ENCODE measurements at places on chromosomes 1 and 21. TPM values are rescaled to one million over a fixed set of nuclear protein-coding genes. Genes with fewer than 3 reads are reported as not detected.

THEM5 gene
- total RNA-seq, result not detected

DNA sequence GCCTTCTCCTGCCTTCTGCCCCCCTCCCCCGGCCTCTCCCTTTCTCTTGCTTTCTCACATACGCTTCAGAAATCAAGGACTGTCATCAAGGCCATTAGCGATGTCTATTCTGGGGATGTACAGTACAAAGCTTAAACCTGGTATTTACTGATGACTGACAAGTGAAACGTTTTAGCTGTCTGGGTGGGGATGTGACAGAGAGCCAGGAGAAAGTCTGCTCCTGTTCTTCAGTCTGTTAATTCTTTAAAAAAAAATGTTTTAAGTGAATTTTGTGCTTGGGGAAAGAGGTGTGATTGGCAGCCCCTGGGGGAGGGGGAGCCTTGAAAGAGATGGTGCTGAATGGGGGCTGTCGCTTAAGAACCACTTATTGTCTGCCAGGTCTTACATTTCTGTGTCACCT is 283.0 kb upstream of the PLXNA2 start:
- no peaks in the 10 kb centered on the region for H3K27me3 ChIP-seq
- peaks cover 5% of the 10 kb centered on the region for H3K4me1 ChIP-seq
- no peaks in the 10 kb centered on the region for H3K36me3 ChIP-seq
- H3K27ac ChIP-seq, result no peak overlapping the region
- DNase-seq, result no peak
- no peak overlapping the region for H3K4me3 ChIP-seq

DNA sequence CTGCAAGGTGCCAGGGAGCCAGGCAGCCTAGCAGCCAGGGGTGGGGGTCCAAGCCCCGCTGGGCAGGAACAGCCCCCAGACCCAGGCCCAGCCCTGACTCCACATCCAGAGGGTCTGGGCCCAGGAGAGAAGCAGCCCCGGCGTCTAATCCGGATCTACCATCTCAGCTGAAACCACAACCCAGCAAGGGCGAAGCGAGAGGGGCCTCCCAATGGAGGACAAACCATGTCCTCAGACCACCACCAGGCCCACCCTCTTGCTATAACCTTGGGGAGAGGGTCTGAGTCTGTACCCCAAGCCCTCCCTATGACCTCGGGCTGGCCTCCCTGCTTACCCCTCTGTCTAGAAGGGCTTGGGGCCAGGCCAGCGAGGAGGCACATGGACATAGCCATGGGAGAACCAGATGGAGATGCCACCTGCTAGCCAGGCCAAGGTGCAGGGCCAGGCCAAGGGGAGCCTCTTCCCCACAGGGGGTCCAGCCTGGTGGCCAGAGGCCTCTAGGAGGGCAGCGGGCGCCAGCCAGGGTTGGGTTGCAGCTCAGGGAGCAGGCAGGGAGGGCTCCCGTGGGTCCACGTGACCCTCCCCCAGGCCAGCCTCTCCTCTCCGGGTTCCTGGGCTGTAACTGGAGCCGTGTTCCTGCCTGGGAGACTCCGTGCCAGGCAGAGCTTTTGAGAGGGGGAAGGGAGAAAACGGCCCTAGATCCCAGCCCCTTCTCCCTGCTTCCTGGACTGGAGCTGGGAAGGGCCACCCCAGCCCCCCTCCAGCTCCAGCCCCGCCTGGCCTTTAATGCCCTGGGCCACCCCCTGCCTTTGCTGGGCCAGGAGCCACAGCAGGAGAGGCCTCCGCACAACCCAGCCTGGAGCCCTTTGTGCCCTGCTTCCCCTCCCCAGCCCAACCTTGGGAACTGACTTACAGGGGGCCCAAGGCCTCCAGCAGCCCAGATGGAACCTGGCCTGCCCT is 2.5 kb downstream of the WNT9A start:
- peak; percentile 81 for DNase-seq
- no peak overlapping the region for H3K4me3 ChIP-seq
- no peaks in the 10 kb centered on the region for H3K36me3 ChIP-seq
- H3K27ac ChIP-seq, result peak overlapping the region; percentile 82
- no peaks in the 10 kb centered on the region for H3K27me3 ChIP-seq

GRCh38 chr1:151294742-151295462 is 12.8 kb downstream of the ZNF687 start:
- H3K27me3 ChIP-seq, result no peaks in the 10 kb centered on the region
- no peaks in the 10 kb centered on the region for H3K4me1 ChIP-seq
- no peak for DNase-seq
- H3K27ac ChIP-seq, result no peak overlapping the region
- H3K36me3 ChIP-seq, result peaks cover 94% of the 10 kb centered on the region
- no peak overlapping the region for H3K4me3 ChIP-seq

DNA sequence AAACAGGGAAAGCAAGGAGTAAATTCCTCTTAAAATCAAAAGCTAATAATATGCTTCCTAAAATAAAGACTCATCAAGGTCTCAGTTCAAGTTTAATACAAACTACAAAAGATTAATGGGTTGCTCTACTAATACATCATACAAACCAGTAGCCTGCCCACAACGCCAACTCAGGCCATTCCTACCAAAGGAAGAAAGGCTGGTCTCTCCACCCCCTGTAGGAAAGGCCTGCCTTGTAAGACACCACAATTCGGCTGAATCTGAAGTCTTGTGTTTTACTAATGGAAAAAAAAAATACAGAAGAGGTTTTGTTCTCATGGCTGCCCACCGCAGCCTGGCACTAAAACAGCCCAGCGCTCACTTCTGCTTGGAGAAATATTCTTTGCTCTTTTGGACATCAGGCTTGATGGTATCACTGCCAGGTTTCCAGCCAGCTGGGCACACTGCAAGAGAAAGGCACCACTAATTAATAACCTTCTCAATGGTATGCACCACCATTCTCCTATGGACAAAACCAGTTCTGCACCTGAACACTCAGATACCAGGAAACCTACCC is 10.6 kb downstream of the PRDX1 start:
- H3K27ac ChIP-seq, result no peak overlapping the region
- H3K27me3 ChIP-seq, result no peaks in the 10 kb centered on the region
- H3K4me1 ChIP-seq, result no peaks in the 10 kb centered on the region
- no peak for DNase-seq
- H3K36me3 ChIP-seq, result peaks cover 54% of the 10 kb centered on the region
- no peak overlapping the region for H3K4me3 ChIP-seq

GRCh38 chr1:238360474-238360873 is 469.8 kb upstream of the ZP4 start:
- no peaks in the 10 kb centered on the region for H3K36me3 ChIP-seq
- DNase-seq, result no peak
- no peaks in the 10 kb centered on the region for H3K4me1 ChIP-seq
- H3K27me3 ChIP-seq, result no peaks in the 10 kb centered on the region

GRCh38 chr1:95223110-95223509 is 10.9 kb upstream of the RWDD3 start:
- no peak overlapping the region for H3K4me3 ChIP-seq
- peaks cover 16% of the 10 kb centered on the region for H3K4me1 ChIP-seq
- no peak for DNase-seq
- no peak overlapping the region for H3K27ac ChIP-seq
- no peaks in the 10 kb centered on the region for H3K36me3 ChIP-seq

DNA sequence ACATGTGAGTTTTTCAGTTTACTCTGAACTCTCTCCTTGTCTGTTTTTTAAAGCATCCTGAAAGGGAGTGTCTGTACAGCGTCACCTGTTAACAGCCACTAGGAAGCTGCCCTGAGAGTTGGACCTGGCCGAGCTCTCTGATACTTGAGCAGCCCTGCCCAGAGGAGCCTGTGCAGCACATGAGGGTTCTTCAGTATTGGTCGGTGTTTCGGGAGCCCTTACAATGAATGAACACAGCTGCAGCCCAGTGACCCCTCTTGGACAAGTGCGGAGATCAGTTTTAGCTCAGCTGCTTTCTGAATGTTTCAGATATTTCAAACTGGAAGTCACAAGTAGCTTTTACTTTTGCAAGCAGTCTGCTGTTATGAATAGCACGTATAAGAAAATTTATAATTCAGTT is 39.2 kb downstream of the ADARB1 start:
- no peak overlapping the region for H3K27ac ChIP-seq
- H3K4me3 ChIP-seq, result no peak overlapping the region
- H3K4me1 ChIP-seq, result peaks cover 12% of the 10 kb centered on the region
- DNase-seq, result no peak
- H3K27me3 ChIP-seq, result no peaks in the 10 kb centered on the region
- no peaks in the 10 kb centered on the region for H3K36me3 ChIP-seq

- H3K4me1 ChIP-seq, result peaks cover 8% of the 10 kb centered on the region
- no peaks in the 10 kb centered on the region for H3K27me3 ChIP-seq
- DNase-seq, result peak; percentile 57
- H3K4me3 ChIP-seq, result no peak overlapping the region
- H3K36me3 ChIP-seq, result no peaks in the 10 kb centered on the region
Observed at GRCh38 chr1:113042285-113043143, 30.5 kb upstream of the LRIG2 start.

DNA sequence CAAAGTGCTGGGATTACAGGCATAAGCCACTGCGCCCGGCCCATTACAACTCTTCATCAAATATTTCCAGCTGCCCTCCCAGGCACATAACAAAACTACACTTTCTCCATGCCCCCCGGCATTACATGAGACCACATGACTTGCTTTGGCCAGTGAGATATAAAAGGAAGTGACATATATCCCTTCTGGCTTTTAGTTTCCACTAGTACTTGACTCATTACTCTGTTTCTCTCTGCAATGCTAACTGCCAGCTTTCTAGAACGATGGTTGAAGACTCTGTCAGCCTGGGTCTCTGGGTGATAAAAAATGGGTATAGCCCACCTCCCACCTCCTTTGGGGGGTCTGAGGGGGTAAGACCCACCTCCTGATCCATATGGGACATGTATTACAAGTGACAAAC is 24.2 kb downstream of the ABL2 start:
- no peak for DNase-seq
- no peak overlapping the region for H3K4me3 ChIP-seq
- H3K4me1 ChIP-seq, result peaks cover 5% of the 10 kb centered on the region
- H3K27ac ChIP-seq, result no peak overlapping the region

ABCA4 gene
- total RNA-seq, result 0.44 TPM

DNA sequence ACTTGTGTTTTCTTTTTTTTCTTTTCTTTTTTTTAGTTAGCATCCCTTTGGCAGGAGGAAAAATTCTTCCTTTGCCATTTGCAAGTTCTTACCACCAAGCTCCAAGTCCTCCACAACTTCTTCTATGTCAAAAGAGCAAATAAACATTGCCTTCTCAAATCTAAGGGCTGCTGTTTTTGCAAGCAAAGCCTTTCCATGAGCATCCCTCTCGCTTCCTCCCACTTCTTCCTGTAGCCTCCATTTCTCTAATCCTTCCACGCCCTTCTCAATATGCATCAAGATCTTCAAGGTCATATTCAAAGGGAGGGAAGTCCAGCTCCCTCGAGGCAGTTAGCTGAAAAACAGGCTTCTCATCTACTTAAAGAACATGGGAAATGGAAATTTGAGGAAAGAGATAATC is 147.1 kb downstream of the ADSS2 start:
- H3K27me3 ChIP-seq, result no peaks in the 10 kb centered on the region
- peaks cover 44% of the 10 kb centered on the region for H3K4me1 ChIP-seq
- H3K27ac ChIP-seq, result peak overlapping the region; percentile 80
- DNase-seq, result no peak
- H3K4me3 ChIP-seq, result no peak overlapping the region
- H3K36me3 ChIP-seq, result no peaks in the 10 kb centered on the region

PLA2G2F gene
- not detected for total RNA-seq

- H3K4me1 ChIP-seq, result peaks cover 14% of the 10 kb centered on the region
- DNase-seq, result no peak
- H3K27me3 ChIP-seq, result no peaks in the 10 kb centered on the region
- H3K36me3 ChIP-seq, result no peaks in the 10 kb centered on the region
Observed at GRCh38 chr1:10610901-10611600, 136.3 kb downstream of the PEX14 start.

GRCh38 chr21:35390013-35390776 is 341.1 kb upstream of the RUNX1 start:
- no peaks in the 10 kb centered on the region for H3K27me3 ChIP-seq
- H3K4me1 ChIP-seq, result no peaks in the 10 kb centered on the region
- DNase-seq, result peak; percentile 29
- no peak overlapping the region for H3K4me3 ChIP-seq

- H3K36me3 ChIP-seq, result no peaks in the 10 kb centered on the region
- H3K27me3 ChIP-seq, result no peaks in the 10 kb centered on the region
- DNase-seq, result no peak
- H3K4me1 ChIP-seq, result no peaks in the 10 kb centered on the region
- H3K4me3 ChIP-seq, result no peak overlapping the region
Observed at GRCh38 chr1:33846861-33847260, 17.0 kb upstream of the HMGB4 start.

DNA sequence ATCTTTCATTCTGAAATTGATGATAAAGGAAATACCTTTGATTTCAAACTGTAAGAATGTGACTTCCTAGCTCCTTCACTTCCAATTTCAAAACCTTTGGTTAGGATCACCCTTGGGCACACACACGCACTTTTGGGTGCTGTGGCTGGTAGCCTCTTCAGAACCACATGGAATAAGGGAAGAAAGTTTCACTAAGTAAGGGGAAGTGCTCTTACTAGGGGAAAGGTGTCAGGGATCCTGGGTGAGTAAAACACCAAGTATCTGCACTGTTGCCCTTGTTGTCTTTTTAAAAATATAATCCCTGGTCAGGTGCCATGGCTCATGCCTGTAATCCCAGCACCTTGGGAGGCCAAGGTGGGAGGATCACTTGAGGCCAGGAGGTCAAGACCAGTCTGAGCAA is 132.4 kb downstream of the SDCCAG8 start:
- no peak overlapping the region for H3K27ac ChIP-seq
- H3K27me3 ChIP-seq, result no peaks in the 10 kb centered on the region
- no peaks in the 10 kb centered on the region for H3K4me1 ChIP-seq
- H3K36me3 ChIP-seq, result no peaks in the 10 kb centered on the region
- no peak overlapping the region for H3K4me3 ChIP-seq
- no peak for DNase-seq

DNA sequence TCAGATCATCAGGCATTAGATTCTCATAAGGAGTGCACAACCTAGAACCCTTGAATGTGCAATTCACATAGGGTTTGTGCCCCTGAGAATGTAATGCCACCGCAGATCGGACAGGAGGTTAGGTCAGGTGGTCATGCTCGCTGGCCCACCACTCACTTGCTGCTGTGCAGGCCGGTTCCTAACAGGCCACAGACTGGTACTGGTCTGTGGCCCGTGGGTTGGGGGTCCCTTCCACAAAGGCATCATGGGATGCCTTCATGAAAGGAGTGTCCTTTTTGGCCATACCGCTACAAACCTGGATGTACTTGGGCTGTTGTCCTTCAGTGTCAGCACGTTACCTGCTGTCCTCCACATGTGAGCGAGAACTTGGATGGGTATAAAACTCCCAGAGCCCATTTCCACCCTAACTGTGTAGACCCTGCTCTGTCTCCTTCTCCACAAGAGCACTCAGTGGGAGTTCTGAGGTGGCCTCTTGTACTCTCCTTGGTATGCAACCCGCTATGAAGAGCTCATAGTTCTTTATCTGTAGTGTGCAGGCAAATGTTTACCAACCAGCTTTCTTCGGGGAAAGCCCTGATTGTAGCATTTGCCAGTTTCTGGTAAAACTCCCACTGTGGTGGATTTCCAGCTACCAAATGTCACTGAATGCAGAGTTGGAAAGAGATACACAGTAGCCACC is 41.7 kb upstream of the SLC19A1 start:
- H3K36me3 ChIP-seq, result no peaks in the 10 kb centered on the region
- no peak overlapping the region for H3K4me3 ChIP-seq
- H3K4me1 ChIP-seq, result no peaks in the 10 kb centered on the region
- DNase-seq, result no peak
- no peak overlapping the region for H3K27ac ChIP-seq
- no peaks in the 10 kb centered on the region for H3K27me3 ChIP-seq
